Esophagus muscularis mucosa (tissue), 4 donors: ENCODE measurements at places on chromosomes 7 and 10. TPM values are rescaled to one million over a fixed set of nuclear protein-coding genes. Genes with fewer than 3 reads are reported as not detected.
A peak's percentile ranks its signal among the peaks of the same experiment; 100 is the strongest.

CARD11 gene
- 2.0 TPM for total RNA-seq

CYP2C19 gene
- total RNA-seq = not detected

CYP3A4 gene
- not detected for total RNA-seq

SLIT1 gene
- total RNA-seq = 0.13 TPM

NME8 gene
- not detected for total RNA-seq

STEAP2 gene
- total RNA-seq = 22.5 TPM

REEP3 gene
- 60.3 TPM for total RNA-seq

SEMA3A gene
- 36.5 TPM for total RNA-seq

NAT16 gene
- not detected for total RNA-seq

MBLAC1 gene
- total RNA-seq = 3.1 TPM

DNA sequence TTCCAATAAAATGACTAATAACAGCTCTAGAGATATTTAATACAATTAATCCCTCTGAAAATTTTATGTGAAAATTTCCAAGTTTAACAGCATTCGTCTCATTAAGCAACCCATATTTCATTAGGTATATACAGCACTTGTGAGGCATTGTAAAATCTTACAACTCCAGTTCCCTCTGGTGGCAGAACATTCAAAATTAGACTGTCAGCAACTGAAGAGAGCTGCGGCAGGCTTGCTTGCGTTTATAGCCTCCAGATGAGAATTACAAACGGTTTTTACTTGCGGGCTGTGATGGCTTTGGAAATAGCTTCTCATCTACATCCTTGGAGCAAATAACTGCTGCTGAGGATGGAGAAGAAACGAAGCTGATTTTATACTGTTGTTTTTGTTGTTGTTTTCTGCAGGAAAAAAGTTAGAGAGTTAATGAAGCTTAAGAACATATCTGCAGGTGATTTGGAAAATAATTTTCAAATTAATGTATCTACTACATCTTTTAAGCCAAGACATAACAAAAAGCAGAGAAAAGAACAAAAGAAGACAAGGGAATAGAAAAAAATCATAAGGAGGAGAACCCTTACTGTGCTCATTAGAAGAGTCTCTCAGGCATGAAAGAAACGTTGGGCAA, 171.3 kb downstream of the MAGI2 start:
- H3K36me3 ChIP-seq = no peaks in the 10 kb centered on the region
- no peak overlapping the region for H3K4me3 ChIP-seq
- H3K27ac ChIP-seq = no peak overlapping the region
- peaks cover 26% of the 10 kb centered on the region for H3K4me1 ChIP-seq
- DNase-seq = no peak

- H3K27me3 ChIP-seq = no peaks in the 10 kb centered on the region
- H3K4me1 ChIP-seq = peaks cover 7% of the 10 kb centered on the region
- no peak overlapping the region for H3K27ac ChIP-seq
Observed at GRCh38 chr10:70348228-70348850, 34.1 kb downstream of the LRRC20 start.

- H3K36me3 ChIP-seq = no peaks in the 10 kb centered on the region
- H3K27me3 ChIP-seq = no peaks in the 10 kb centered on the region
- no peak overlapping the region for H3K4me3 ChIP-seq
- DNase-seq = no peak
- peak overlapping the region; percentile 27 for H3K27ac ChIP-seq
Observed at GRCh38 chr10:13271552-13272163, 28.2 kb downstream of the PHYH start.

DNA sequence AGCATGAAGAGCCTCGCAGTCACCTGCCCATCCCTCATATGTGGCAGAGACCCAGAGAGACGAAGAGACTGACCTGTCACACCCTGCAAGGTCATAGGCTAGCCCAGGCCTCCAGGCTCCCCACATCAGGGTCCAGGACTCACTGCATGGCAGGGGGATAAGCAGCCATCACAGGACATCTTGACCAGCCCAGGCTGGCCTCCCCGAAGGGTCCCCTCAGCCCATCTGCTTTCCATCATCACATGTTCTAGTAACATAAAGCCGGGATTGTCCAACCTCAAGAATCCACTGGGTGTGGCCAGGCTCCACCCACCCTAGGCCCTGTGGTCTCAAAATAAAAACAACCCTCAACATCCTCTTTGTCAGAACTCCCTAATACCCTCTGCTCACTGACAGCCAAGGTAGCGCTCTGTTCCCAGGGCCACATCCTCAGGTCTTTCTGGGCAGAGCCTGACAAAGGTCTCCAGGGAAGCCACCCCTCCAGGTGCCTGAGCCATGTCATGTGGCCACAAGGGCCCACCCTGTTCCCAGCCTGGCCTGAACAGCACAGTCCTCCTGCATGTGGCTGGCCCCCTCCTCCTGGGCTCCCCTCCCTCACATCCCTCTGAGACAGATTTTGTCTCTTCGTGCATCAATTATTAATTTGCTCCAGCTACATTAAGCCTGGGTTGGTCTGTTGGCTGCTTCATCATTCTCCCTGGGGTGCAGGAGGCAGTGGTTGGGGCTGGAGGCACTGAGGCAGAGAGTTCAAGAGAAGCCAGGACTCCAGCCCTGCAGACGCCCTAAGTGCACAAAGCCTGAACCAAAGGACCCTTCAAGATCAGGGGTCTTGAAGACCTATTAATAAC, 131.8 kb upstream of the UNC5B start:
- no peaks in the 10 kb centered on the region for H3K27me3 ChIP-seq
- H3K4me1 ChIP-seq = no peaks in the 10 kb centered on the region
- no peak overlapping the region for H3K4me3 ChIP-seq
- peak; percentile 78 for DNase-seq
- H3K36me3 ChIP-seq = no peaks in the 10 kb centered on the region
- no peak overlapping the region for H3K27ac ChIP-seq

DNA sequence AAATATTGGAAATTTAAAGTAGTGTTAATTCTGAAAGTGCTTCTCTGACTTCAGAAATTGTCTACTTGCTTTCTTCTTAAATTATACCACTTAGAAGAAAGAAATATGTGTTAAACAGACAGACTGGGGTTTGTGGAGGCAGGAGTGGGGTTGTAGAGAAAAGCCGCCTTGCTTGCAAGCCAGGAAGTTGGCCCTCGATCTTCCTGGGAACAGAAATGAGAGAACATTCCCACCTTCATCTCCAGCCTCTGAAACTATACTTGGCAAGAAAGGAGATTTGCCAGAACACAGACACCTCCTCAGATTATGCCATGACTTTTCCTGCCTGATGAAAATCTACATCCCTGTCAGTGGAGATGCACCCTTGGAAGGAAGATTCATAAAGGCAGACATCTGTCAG, 171.2 kb upstream of the CHRM2 start:
- H3K27me3 ChIP-seq = no peaks in the 10 kb centered on the region
- H3K27ac ChIP-seq = no peak overlapping the region
- H3K36me3 ChIP-seq = no peaks in the 10 kb centered on the region
- no peak for DNase-seq
- H3K4me3 ChIP-seq = no peak overlapping the region

DNA sequence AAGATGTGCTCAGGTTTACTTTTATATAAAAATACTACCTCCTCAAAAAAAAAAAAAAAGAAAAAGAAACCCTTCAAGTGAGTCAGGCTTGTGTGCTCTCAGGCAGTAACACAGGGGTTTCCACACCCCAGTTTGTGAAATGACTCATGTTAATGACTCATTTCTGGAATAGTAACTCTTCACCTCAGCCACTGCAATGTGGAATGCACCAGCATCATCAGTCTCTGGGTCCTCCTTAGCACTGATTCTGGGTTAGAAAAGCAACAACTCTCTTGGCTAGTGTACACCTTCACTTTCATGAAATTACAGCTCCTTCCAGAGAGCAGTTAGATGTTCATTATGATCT, 110.6 kb downstream of the EMX2 start:
- no peaks in the 10 kb centered on the region for H3K27me3 ChIP-seq
- H3K4me3 ChIP-seq = no peak overlapping the region
- no peaks in the 10 kb centered on the region for H3K36me3 ChIP-seq
- no peak for DNase-seq

DNA sequence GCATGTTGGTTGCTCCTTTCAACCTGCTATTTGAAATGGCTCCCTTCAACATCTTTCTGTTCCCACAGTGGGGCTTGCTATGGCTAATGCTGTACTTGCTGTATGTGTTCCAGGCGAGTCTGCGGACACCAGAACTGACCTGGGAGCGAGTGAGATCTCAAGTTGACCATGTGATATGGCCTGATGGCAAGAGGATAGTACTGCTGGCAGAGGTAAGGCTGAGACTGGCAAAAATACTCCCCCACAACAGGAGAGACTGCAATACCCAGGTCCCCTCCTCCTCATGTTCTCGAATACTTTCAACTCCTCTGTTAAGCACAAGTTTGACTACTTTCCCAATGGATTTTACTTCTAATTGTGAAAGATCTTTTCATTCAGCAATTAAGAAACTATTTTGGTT, 11.5 kb upstream of the STRIP2 start:
- DNase-seq = no peak
- peaks cover 18% of the 10 kb centered on the region for H3K36me3 ChIP-seq
- H3K4me1 ChIP-seq = no peaks in the 10 kb centered on the region
- no peak overlapping the region for H3K27ac ChIP-seq

DNA sequence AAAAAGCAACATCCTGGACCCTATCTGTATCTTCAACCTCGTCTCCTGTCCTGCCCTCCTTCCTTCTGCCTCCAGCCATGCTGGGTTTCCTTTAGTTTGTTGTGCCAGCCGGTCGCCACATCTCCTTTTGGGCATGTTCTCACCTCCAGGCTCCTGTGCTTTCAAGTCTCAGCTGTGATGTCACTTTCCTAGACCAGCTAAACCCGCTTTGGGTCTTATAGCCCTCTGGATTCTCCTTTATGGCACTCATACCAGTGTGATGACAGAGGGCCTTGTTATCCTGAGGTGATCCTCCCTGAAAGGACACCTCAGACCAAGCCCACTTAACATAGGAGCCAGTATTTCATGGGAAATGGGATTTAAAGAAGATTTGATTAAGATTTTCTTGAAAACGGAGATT, 108.6 kb downstream of the EMX2 start:
- no peaks in the 10 kb centered on the region for H3K36me3 ChIP-seq
- H3K4me1 ChIP-seq = no peaks in the 10 kb centered on the region
- DNase-seq = no peak
- no peak overlapping the region for H3K4me3 ChIP-seq
- no peak overlapping the region for H3K27ac ChIP-seq

- H3K4me3 ChIP-seq = no peak overlapping the region
- H3K27ac ChIP-seq = no peak overlapping the region
- H3K36me3 ChIP-seq = no peaks in the 10 kb centered on the region
- H3K27me3 ChIP-seq = peaks cover 90% of the 10 kb centered on the region
- no peak for DNase-seq
- H3K4me1 ChIP-seq = peaks cover 10% of the 10 kb centered on the region
Observed at GRCh38 chr10:97974100-97974499, 56.3 kb downstream of the CRTAC1 start.

GRCh38 chr7:101691822-101692384, 62.8 kb upstream of the MYL10 start:
- no peaks in the 10 kb centered on the region for H3K36me3 ChIP-seq
- H3K27ac ChIP-seq = no peak overlapping the region
- no peak overlapping the region for H3K4me3 ChIP-seq
- DNase-seq = no peak

GRCh38 chr7:2040893-2041270, 191.9 kb downstream of the MAD1L1 start:
- peaks cover 11% of the 10 kb centered on the region for H3K36me3 ChIP-seq
- H3K4me3 ChIP-seq = no peak overlapping the region
- no peak for DNase-seq
- no peak overlapping the region for H3K27ac ChIP-seq
- H3K4me1 ChIP-seq = peaks cover 5% of the 10 kb centered on the region
